ENCODE measurements at places on chromosomes 7 and 10. TPM values are rescaled to one million over a fixed set of nuclear protein-coding genes. Genes with fewer than 3 reads are reported as not detected.

LGI1 gene
- not detected for total RNA-seq

OGDHL gene
- not detected for total RNA-seq

GIMAP6 gene
- total RNA-seq = 0.48 TPM

CH25H gene
- 0.49 TPM for total RNA-seq

AP3M1 gene
- 29.2 TPM for total RNA-seq

C10orf95 gene
- total RNA-seq = not detected

CDC14C gene
- not detected for total RNA-seq

IFIT2 gene
- total RNA-seq = 5.8 TPM

FBXO24 gene
- 0.49 TPM for total RNA-seq

AFAP1L2 gene
- 1.7 TPM for total RNA-seq

BHLHA15 gene
- total RNA-seq = not detected

VIM gene
- total RNA-seq = 11,641 TPM

LRRC18 gene
- not detected for total RNA-seq

EEPD1 gene
- total RNA-seq = 2.5 TPM

KEL gene
- not detected for total RNA-seq

ADAM12 gene
- 34.8 TPM for total RNA-seq

DNA sequence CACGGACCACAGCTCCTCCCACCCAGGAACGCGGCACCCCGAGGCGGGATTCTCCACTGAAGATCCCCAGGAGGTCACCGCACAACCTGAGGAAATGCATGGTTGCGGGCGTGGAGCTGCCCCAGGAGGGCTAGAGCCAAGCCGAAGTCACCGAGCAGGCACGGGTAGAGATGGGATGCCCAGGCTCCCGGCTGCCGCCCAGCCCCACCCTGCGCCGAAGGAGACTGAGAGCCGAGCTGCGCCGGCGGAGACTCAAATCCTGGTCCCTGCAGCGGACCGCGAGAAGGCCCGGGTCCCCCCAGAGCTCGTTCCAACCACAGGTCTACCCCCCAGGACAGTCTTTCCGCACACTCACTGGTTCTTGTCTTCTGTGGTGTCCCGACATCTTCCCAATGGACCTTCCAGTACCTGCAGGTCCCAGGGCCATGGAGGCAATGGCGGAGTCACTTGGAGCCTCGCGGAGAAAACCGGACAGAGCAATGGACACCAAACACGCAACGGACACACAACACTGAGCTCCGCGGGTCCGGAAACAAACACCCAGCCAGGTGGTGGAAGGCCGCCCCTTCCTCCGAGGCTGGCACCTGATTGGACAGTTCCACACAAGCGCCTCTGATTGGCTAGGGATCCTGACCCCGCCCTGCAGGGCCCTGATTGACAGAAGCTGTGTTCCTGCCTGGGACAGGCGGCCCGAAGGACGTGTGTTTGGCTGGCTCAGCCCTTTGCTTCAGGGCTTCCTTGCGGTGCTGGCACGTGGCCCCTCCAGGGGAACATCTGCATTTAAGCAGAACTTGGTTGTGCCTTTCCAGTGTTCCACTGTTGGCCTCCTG lies 331.9 kb upstream of the NUPR2 start:
- DNase-seq = peak; percentile 36

DNA sequence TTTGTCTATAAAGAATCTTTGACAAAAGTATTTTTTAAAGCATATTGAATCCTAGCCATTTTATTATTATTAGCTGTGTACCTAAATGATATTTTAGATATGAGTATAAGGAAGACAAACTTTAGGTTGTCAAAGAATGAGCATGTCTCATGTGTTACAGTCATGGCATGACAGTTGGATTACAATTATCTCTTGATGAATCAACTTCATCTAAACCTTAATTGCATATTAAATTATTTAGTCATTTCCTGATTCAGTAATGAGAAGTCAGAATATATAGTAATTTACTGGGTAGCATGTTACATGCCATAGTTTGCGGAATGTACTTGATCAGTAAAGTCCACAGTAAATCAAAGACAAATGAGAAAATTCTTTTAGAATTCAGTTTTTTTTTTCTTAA lies 59.2 kb downstream of the MAPK8 start:
- no peak for DNase-seq

- DNase-seq = peak; percentile 26
These were observed 57.8 kb upstream of the RAB18 start for GRCh38 chr10:27446091-27446918.

- no peak for DNase-seq
These were observed 41.7 kb upstream of the DUSP5 start for GRCh38 chr10:110456046-110456445.

- DNase-seq = no peak
These were observed 15.3 kb downstream of the AOC1 start for GRCh38 chr7:150867605-150868004.

- DNase-seq = no peak
These were observed 21.1 kb upstream of the SAR1A start for GRCh38 chr10:70191161-70191971.

- peak; percentile 80 for DNase-seq
These were observed 129.3 kb downstream of the GLI3 start for GRCh38 chr7:42107484-42108240.

DNA sequence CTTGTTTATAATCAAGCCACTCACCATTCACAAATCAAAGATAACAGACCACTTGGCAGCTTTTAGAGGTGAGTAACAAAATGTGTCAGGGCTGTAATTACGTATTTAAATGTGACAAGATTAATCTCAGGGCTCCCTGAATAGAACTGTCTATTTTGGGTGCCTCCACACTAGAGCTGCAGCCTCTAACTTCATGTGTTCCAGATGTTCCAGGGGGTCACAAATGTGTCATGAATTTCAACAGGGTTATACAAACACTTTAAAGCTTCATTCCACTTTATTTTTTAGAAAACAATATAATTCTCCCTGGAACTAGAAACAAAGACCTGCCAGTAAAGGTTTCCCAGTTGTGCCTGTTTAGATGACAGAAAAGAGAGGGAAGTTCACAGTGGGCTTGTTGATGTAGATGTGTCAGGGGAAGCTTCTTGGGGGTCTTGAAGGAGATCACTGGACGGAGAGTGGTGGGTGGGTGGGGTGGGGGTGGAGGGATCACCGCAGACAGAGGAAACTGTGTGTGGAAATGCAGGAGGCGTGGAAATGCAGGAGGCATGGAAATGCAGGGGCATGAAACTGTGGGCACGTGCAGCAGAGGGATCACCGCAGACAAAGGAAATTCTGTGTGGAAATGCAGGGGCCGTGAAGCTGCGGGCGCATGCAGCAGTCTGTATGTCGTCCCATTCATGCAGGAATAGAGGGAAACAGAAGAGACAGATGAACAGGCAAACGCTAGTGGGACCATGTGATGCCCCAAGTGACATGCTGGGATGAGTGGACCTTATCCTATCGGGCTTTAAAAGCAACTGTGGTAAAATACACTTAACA lies 42.0 kb upstream of the TRIL start:
- DNase-seq = no peak

DNA sequence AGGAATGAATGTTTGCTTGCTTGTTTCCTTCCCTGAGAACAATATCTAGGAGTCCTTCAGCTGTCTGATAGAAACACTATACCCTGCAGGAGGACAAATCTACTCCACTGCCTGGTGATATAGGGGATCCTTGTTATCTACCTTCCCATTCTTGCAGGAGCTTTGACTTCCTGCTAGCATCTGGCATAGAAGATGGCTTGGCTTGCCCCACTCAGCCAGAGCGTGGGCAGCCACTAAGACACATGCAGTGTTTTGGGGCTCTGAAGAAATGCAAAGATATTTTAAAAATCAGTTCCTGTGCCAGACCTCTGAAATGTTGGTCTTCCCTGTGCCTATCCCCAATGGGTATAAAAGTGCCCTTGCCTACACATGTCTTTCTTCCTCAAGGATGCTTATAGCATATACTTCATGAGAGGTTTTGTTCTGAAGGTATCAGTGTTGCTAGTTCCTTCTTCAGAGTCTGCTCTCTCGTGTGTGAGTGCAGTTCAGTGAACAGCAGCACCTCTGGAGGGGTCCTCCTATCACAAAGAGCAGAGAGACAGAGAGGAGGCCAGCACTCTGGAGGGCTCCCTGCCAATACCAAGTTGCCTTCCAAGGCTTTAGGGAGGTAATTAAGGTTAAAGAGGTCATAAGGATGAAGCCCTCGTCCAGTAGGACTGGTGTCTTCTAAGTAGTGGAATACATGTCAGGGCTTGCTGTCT lies 149.1 kb upstream of the CALCR start:
- no peak for DNase-seq

DNA sequence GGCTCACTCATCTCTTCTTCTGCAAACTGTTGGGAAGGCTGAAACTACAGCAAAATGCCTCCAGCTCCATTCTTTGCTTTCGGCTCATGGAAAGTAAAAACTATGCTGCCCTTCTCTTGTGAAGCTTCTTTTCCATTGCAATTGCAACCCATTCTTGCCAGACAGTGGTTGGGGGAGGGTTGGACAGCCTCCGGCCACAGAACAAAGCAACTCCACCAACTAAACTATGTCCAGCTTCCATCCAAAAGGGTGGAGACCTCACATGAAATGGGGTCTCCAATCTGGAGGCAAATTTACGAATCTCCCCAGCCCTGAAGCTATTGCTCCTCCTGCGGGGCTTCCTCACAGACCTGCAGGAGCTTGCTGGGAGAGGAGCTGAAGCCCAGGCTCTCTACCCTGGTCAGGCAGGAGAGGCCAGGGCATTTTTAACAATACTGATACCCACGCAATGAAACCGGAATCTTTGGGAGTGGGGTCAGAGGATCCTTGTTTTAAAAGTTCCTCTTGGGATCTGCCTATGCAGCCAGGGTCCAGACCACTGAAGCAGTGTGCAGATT lies 549 bp downstream of the GPNMB start:
- peak; percentile 37 for DNase-seq

- DNase-seq = no peak
These were observed 5.5 kb downstream of the SMARCD3 start for GRCh38 chr7:151243045-151243349.

GRCh38 chr10:83222300-83222699 lies 917.0 kb upstream of the GHITM start:
- no peak for DNase-seq

- no peak for DNase-seq
These were observed 144.7 kb upstream of the INHBA start for GRCh38 chr7:41847606-41848005.

DNA sequence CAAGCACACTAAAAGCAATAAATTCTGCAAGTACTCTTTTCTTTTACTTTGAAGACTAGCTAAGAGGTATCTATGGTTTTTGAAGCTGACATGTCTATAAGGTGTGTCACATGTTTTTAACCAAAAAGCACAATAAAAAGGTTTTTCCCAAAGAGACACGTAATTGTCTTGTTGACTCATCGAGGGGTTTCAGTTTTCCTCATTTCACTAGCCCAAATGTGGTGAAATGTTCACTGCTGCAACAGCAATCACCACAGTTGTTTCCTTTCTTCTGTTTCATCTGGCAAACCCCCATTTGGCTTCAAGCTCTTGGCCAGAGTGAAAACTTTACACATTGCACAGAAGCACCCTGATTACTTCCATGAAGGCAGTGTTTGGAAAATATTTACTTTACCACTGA lies 3.8 kb upstream of the HOXA4 start:
- peak; percentile 98 for DNase-seq

- no peak for DNase-seq
These were observed 1021.9 kb upstream of the AUTS2 start for GRCh38 chr7:68576366-68576765.

DNA sequence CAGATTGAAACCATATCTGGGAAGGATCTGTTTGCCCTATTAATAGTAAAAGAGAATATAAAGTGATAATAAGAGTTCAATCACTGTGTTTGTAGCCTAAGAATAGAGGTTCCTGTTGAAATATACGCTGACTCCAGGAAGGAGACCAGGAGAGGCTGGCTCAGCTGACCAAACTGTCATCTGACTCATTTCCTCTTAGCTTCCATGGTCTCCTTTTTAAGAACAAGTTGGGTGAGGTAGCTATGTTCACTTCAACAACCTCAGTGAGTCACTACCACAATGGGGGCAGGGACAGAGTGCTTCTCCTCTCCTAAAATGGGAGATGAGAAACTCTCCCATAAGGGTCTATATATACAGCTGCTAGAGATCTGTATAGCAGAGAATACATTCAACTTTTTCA lies 543.3 kb downstream of the CALN1 start:
- DNase-seq = peak; percentile 72

- DNase-seq = no peak
These were observed 56.9 kb upstream of the TNKS2 start for GRCh38 chr10:91741356-91741755.

GRCh38 chr7:129890090-129890489 lies 62.7 kb downstream of the UBE2H start:
- DNase-seq = no peak

- DNase-seq = no peak
These were observed 75.5 kb upstream of the PCGF5 start for GRCh38 chr10:91144961-91145360.

DNA sequence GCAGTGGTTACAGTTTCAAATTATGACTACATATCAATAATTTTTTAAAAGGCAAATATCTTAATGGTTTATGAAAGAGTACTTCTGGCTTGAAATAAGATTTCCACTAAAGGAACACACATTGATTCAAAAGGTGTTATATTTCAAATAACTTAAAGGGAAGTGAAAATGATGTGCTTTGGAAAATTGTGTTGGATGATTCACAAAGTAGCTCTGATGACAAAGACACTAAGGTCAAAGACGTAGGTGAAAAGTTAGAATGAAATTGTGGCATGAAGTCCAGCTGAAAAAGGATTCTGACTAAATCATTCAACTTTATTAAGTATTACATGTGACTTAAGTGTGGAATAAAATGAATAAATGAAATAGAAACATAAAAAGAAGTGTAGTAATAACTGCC lies 20.8 kb upstream of the OR2A5 start:
- no peak for DNase-seq

GRCh38 chr7:158268816-158269535 lies 318.6 kb downstream of the PTPRN2 start:
- DNase-seq = no peak

DNA sequence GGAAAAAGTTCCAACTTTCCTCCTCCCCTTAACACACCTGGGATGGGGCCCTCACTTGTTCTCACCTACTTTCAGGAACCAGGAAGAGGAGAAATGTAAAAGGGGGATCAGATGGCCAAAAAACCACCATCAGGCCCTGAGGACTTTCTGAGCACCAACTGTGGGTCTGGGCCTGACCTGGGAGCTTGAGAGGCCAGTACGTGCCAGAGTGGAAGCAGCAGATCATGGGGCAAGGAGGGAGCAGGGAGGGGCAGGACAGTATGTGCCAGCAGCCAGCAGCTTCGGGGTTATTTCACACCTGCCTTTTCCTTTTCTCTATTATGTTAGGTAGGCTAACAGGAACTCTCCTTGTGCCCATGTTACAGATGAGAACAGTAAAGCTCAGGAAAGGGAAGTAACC lies 118.8 kb upstream of the UNC5B start:
- no peak for DNase-seq

- DNase-seq = peak; percentile 81
These were observed 55.8 kb downstream of the PARD3 start for GRCh38 chr10:34759161-34759836.

DNA sequence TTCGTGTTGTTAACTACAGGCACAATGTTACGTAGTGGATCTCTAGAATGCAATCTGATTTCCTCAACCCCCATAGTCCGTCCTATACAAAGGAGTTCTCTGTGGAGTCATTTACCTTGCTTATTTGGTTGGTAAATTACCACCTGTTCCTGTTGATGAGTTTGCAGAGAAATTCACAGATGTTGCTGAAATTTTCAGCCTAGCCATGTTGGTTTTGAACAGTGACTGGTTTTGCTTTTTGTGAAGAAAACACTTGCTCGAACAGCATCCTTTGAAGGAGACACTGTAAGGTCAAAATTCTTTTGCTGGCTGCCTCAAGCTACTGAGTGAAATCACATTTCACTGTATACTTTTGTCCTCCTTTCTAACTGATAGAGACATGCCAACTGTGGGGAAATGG lies 15.4 kb upstream of the PRKCQ start:
- DNase-seq = no peak

- DNase-seq = no peak
These were observed 256.3 kb downstream of the GRID1 start for GRCh38 chr10:86110156-86110786.

Data from RPMI7951 (cell line).